ENCODE measurements at places on chromosomes 6 and 20.

DNA sequence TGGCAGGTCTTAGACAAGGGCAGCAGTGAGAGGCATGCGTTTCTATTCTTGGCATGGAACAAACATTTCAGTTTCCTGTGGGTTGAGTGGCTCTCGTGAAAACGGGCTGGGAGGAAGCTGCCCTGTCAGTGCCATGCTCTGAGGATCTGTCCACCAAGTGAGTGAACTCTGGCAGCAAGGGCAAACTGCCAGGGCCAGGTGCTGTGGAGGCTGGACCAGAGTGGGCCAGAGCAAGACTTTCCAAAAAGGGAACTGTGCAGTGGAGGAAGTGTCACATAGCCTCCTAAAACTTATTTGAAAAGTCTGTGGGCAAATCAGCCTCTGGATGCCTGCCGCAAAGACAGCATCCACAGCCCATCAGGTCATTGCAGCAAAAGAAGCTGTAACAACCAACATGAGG is 44.2 kb upstream of the TAB2 start:
- no peak for DNase-seq

GRCh38 chr6:122184401-122184827 is 215.0 kb upstream of the HSF2 start:
- no peak for DNase-seq

GRCh38 chr6:18219591-18219990 is 44.7 kb downstream of the DEK start:
- DNase-seq, result no peak

- DNase-seq, result no peak
These were observed 97.4 kb downstream of the SNX5 start for GRCh38 chr20:17871181-17871580.

DNA sequence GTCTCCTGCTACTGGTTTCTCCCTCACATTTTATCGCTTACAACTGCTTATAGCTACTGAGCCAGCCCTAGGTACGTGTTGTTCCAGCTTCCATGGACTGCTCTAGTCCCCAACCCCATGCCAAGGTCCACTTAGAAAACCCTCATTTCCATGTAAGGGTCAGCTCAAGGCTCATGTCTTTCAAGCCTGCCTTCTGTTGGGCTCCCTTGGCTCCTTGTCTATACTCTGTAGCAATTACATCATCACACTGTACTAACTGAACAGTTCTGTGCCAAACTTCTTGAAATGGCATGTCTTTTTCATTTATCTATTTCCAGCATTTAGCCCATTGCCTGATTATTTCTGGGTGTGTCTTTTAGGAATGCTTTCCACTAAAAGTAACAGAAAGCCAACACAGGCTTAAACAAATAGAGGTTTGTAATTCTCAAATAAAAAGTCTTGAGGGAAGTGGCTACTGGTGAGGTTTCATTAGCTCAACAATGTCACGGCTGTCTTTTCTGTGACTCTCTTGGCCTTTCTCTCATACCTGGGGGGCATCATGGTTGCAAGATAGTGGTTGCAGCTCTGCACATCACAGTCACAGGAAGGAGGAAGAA is 317.6 kb downstream of the TPBG start:
- no peak for DNase-seq

DNA sequence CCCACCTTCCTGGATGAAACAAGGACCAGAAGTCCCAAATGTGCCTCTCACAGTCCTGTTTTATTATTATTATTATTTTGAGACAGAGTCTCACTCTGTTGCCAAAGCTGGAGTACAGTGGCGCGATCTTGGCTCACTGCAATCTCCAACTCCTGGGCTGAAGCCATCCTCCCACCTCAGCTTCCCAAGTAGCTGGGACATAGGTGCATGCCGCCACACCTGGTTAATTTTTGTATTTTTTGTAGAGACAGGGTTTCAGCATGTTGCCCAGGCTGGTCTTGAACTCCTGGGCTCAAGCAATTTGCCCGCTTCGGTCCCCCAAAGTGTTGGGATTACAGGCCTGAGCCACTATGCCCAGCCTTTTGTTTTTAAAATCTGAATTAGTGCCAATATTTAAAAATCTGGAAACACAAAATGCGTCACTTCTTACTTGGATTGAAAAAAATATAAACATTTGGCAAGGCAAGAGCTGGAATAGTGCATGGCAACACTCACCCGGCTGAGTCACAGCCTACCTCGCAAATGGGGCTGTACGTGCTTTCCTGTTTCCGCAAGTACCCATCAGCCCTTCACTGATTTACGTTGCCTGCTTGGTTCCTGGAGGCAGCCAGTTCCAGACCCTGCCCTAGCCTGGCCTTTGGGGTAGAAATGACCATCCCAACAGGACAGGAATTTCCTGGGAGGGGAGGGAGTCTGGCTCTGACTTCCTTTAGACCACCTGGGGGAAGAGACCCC is 6.3 kb downstream of the SDCBP2 start:
- no peak for DNase-seq

DNA sequence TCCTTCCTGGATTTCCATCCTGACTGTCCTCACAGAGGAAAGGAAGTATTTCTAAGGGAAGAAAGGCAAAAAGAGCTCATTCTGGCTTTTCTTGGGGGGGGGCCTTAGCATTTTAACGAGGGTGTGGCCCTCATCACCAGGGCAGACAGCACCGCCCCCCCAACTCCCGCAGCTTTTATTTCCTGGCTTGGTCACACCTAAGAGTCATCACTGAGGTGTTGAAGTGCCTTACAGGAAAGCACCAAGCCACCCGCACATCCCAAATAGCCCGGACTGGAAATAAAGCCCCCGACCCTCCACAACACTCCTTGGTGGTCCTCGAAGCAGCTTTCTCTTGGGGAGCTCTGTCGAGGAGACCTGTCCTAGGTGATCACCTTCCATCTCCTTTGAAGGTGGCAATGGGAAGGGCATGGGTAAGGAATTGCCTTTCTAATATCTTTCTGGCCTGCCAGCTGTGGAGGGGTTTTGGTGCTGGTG is 1.3 kb downstream of the PTK7 start:
- no peak for DNase-seq

DNA sequence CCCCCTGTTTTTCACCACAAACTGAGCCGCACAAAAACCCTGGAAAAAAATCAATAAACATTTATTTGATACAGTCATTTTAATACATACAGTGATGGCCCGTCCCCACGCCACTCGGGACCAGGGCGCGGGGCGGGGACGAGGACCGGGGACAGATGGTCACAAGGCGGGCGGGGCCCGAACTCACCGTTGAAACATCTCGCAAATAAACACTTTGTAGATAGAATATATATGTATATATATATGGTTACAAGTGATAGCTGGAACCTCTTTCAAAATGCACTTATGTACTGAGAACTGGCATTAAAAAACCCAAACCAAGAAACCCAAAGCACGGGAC is 418 bp upstream of the UCKL1 start:
- no peak for DNase-seq

GRCh38 chr6:31053873-31054272 is 43.6 kb downstream of the MUC22 start:
- DNase-seq, result no peak

GRCh38 chr6:37653933-37654565 is 43.6 kb downstream of the MDGA1 start:
- no peak for DNase-seq

DNA sequence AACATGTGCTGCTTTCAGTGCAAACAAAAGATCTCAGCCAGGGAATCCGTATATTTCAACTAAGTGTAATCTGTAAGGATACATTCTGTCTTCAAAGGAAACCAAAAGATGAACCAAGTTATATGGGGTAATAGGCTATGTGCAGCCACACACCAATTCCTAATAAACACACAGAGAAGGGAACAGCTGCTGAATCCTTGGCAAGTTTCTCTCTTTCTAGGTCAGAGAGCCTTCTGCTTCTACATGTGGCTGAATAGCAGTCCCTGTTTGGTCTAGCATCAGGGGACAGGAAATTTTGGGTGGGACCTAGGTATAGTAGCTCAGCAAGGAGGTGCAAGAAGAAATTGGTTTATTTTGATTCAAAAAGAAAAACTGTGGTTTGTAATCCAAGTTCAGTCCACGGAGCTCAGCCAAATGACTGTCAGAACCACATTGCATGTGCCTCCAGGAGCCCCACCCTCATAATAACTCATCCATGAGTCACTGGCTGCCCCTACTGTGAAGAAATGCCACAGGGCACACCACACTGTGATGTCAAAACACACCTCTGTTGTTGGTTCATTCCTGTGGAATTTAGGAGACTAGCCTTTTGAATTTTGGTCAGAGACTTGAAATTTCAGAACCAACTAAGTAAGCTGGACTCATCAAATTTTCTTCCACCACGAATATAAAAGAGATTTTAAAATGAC is 21.1 kb downstream of the SPTLC3 start:
- DNase-seq, result no peak

DNA sequence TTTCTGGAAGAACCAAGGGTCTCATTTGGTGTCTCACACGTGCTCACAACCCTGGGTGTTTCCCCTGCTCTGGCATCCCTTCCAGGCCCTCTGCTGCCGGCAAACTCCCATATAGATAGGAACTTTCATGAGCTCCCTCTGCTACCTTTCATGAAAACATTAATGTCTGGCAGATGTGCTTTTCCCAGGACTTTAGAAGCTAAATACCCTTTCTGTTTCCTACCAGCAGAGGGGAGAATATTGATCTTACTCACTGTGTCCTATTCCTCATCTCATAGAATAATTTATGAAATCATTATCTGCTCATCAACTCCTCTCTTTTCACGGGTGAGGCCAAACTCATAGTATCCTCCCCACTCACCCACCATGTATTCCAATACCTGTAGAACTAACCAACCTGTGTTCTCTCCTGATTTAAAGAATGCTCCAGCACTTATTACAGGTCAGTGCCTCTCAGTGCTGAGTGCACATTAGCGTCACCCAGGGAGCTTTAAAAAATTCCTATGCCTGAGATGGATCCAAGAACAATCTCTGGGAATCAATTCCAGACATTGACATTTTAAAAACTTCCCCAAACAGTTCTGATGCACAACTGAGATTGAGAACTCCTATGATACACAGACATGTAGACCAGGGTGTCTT is 298.5 kb upstream of the JAG1 start:
- DNase-seq, result no peak
